ENCODE measurements at places on chromosomes 1 and 21. TPM values are rescaled to one million over a fixed set of nuclear protein-coding genes. Genes with fewer than 3 reads are reported as not detected.

MTOR gene
- 26.9 TPM for total RNA-seq

MFSD2A gene
- total RNA-seq: 0.22 TPM

PGBD2 gene
- total RNA-seq: 2.8 TPM

DENND2D gene
- total RNA-seq: 3.0 TPM

AMY1A gene
- total RNA-seq: not detected

PTTG1IP gene
- 133 TPM for total RNA-seq

Measured in Right ventricle myocardium superior (tissue), 1 donor.